ENCODE measurements at places on chromosomes 4 and X.

- DNase-seq = no peak
Observed at GRCh38 chr4:168524006-168524405, 27.2 kb downstream of the PALLD start.

DNA sequence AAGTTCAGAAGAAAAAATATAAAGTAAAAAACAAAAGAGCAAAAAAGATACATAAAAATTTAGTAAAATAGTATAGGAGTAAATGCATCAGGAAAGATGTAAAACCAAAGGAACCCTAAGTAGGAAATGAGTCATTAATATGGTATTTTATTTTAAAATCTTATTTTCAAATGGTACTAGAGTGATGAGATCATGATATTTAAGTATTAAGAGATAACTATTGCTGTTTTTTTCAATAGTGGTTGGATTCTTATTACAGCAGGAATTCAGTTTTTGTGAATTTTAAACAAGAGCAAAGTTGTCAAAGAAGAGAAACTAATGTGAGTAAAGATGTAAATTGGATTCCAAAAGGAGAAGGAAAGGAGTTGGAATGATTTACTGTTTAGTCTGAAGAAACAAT is 20.0 kb downstream of the EMCN start:
- DNase-seq = no peak

DNA sequence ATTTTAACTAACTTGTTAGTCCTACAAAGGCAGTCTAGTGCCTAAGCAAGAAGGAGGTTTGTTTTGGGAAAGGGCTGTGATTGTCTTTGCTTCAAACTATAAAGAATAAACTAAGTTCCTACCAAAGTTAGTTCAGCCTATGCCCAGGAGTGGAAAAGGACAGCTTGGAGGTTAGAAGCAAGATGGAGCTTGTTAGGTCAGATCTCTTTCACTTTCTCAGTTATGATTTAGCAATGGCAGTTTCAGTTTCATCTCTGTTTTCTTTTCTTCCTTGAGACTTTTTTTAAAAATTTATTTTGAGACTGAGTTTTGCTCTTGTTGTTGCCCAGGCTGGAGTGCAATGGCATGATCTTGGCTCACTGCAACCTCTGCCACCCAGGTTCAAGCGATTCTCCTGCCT is 82.9 kb upstream of the NLGN4X start:
- DNase-seq = no peak

DNA sequence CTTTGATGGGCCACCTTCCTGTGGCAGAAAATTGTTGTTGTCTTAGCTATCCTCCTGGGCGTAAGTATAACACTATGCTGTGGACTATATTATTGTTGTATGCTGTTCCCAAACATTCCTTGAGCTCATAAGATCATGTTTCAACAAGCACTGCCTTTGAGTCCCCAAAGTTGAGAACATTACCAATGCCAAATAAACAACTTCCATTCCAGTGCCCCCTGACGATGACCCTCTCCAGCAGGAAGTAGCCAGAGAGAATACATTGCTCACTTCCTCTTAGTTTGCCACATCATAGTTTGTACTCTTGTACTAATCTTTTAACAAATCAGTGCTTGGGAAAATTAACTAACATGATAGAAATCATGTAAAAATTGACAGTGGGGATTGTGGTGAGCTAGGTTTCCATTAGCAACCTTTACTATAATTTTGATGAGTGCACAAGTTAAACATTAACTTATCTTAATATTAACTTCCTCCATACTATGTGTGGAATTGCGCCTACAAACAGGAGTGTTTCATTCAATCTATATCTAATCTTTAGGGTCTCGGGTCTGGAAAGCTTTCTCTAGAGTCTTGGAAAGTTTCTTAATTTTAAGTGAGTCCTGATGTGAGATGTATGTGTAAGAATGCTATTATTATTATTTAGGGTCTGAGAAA is 20.3 kb upstream of the DHX15 start:
- DNase-seq = no peak

GRCh38 chr4:57080781-57081650 is 29.2 kb downstream of the IGFBP7 start:
- DNase-seq = no peak
